GM12865 (cell line): ENCODE measurements at places on chromosomes 5 and 9.

GRCh38 chr5:167771571-167771970 is 519.9 kb upstream of the WWC1 start:
- no peak for DNase-seq

GRCh38 chr5:65480306-65480865 is 1.3 kb downstream of the ADAMTS6 start:
- peak; percentile 53 for DNase-seq

DNA sequence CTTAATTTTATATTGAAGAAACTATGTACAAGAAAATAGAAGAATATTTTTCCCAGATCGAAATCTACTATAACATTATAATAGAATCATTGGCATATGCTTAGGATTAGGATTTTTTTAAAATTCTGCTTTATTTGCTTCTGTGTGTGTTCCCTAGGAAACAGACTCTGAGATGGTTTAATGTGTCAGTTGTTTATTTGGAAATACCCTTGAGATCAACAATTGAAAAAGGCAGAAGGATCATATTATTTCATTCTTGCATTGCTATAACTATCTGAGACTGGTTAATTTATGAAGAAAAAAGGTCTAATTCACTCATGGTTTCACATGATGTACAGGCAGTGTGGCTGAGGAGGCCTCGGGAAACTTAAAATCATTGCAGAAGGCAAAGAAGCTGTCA is 622.6 kb downstream of the PRR16 start:
- no peak for DNase-seq

- no peak for DNase-seq
Measured at GRCh38 chr5:168085261-168086031, 206.0 kb upstream of the WWC1 start.

GRCh38 chr9:112575107-112575506 is 88.5 kb downstream of the KIAA1958 start:
- DNase-seq = no peak

GRCh38 chr9:109108318-109108717 is 11.4 kb downstream of the TMEM245 start:
- DNase-seq = no peak
